Inflammatory macrophage treated with lipopolysaccharide for 1 hour (primary cell): ENCODE measurements at places on chromosomes 16 and 17.

DNA sequence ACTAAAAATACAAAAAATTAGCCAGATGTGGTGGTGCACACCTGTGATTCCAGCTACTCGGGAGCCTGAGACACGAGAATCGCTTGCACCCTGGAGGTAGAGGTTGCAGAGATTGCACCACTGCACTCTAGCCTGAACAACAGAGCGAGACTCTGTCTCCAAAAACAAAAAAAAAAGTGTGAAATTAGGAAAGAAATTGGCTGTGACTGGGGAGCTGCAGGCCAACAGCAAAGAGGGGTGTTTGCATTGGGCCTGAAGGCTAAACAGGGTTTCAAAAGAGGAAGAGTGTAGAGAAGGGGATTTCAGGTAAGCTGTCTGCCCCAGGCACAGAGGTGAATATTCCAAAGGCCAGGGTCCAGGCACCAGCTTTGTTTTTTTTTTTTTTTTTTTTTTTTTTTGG is 9.4 kb downstream of the BMERB1 start:
- DNase-seq = no peak

DNA sequence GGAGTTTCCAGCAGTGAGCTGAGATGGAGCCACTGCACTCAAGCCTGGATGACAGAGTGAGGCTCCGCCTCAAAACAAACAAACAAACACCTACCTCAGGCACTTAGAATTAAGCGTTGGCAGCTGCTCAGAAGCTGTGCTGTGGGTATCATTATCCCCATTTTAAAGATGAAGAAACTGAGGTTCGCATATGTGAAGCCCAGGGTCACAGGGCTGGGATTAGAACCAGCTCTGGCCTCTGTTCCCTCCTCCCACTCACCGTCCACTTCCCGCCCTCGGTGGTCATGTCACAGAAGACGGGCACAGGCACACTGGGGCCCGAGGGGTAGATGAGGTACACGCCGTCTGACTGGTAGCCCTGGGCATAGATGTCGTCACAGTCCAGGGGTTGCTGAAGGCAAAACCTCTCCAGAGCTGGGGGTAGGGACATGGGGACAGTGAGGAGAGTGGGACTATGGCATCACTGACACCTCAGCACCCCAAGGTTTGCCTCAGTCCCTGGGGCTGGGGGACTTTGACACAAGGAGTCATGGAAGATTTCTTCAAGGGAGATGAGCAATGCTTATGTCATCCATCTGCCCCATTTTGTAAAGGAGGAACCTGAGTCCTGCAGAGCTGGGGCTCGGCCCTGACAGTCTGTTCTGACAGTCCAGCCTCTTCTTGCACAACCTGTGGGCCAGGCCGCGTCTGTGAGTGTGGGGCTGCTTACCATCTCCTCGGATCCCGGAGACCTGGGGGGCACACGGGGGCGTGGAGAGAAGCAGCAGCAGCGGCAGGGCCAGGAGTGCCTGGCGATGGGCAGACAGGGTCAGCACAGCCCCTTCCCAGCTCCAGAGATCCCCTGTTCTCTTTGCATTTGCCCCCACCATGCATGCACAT is 700 bp downstream of the MFAP4 start:
- peak; percentile 99 for DNase-seq

DNA sequence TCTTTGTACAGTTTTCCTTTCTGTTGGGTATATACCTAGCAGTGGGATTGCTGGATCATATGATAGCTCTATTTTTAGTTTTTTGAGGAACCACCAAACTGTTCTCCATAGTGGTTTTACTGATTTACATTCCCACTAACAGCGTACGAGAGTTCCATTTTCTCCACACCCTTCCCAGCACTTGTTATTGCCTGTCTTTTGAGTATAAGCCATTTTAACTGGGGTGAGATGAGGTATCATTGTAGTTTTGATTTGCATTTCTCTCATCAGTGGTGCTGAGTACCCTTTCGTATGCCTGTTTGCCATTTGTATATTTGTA is 887 bp upstream of the EVI2B start:
- peak; percentile 42 for DNase-seq

GRCh38 chr17:48160177-48161081 is 52.9 kb downstream of the SNX11 start:
- no peak for DNase-seq

- no peak for DNase-seq
Observed at GRCh38 chr17:81479175-81480071, 33.2 kb downstream of the ACTG1 start.

DNA sequence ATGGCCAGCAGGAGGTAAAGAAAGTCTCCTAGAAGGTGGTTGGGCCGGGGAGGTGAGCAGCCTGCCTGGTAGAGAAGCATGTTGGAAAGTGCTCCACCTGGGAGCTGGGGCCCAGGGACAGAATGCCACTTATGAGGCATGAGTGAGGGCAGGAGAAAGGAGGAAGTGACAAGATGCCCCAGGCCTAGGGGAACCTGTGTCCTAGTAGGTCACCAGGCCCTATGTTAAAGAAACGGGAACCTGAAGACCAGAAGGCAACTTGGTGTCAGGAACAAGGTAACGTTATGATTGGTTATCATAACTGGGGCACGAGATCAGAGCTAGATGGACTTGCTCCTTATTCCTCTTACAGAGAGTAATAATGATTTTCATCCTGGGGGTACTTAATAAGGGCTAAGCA is 34.3 kb downstream of the PITPNC1 start:
- peak; percentile 40 for DNase-seq

- DNase-seq = no peak
Observed at GRCh38 chr17:14337596-14338079, 36.8 kb downstream of the HS3ST3B1 start.

DNA sequence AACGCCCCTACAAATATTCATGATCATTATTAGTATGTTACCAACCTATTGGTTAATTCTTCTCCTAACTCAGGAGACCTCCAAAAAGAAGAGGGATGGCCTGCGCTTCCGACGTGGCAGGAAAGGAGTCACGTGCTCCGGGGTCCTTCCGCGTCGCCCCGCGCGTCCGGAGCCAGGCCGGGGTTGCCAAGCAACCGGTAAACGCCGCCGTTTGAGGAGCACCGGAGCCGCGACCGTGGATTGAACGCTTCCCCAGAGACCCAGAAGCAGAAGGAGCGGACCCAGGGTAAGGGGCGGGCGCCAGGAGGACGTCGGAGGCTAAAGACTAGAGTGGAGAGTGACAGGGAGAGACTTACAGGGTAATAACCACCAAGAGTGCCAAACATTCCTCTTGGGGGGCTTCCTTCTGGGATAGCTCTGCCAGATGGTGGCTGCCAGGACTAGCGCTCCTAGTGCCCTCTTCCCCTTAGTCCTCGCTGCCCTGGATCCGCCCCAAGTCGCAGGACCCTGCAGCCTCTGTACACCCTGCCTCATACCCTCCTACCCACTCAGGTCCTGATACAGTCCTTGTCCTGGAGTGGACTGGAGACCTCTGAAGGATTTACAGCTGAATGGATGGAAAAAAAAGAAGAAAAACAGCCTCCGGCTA is at the start of gene DNAI2:
Gene DNAI2, plus strand, starts transcription at position 175 of the 649 bp plus-strand sequence. CDS start 7,584 bp downstream, outside the sequence.
- DNase-seq = no peak

DNA sequence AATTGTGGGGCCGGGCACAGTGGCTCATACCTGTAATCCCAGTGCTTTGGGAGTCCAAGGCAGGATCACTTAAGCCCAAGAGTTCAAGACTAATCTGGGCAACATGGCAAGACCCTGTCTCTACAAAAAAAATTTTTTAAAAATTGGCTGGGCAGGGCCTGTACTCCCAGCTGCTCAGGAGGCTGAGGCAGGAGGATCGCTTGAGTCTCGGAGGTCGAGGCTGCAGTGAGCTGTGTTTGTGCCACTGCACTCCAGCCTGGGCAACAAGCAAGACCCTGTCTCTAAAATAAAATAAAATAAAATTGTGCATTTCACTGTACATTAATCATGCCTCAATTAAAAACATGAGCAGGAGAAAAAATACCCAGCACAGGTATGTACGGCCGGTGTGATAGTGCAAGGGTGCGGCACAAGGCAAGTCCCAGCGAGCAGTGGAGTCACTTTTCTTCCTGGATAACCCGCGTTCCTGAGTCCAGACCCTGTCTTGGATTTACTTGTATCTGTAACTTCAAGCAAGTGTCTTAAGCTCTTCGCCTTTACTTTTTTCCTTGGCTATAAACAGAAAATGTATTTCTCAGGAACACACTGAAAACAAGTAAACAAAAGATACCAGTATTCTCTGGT is 11.4 kb downstream of the ZDHHC7 start:
- no peak for DNase-seq

- DNase-seq = no peak
Observed at GRCh38 chr17:14198575-14198974, 38.1 kb downstream of the CDRT15 start.

GRCh38 chr17:33039874-33040273 is 48.2 kb downstream of the SPACA3 start:
- no peak for DNase-seq

- no peak for DNase-seq
Observed at GRCh38 chr16:82755570-82756282, 129.0 kb downstream of the CDH13 start.

DNA sequence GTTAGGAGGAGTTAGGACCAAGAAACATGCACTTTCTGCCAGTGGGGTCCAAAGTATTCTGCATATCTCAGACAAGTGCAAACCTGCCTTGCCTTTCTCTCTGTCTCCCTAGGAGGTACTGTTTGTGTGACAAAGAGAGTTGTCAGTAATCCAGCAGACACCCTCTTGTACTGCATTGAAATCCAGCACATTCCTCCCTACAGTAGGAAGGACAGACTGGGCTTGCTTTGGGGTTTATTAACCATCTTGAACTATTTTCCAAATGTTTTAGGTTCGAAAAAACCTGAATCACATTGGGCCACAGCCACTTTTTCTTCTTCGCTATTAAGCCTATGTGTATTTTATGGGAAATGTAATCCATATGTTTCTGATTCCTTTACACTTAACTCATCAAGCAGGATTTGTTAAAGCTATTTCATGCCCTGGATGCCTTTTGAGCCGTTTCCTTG is 204.2 kb upstream of the KCNJ16 start:
- DNase-seq = no peak

DNA sequence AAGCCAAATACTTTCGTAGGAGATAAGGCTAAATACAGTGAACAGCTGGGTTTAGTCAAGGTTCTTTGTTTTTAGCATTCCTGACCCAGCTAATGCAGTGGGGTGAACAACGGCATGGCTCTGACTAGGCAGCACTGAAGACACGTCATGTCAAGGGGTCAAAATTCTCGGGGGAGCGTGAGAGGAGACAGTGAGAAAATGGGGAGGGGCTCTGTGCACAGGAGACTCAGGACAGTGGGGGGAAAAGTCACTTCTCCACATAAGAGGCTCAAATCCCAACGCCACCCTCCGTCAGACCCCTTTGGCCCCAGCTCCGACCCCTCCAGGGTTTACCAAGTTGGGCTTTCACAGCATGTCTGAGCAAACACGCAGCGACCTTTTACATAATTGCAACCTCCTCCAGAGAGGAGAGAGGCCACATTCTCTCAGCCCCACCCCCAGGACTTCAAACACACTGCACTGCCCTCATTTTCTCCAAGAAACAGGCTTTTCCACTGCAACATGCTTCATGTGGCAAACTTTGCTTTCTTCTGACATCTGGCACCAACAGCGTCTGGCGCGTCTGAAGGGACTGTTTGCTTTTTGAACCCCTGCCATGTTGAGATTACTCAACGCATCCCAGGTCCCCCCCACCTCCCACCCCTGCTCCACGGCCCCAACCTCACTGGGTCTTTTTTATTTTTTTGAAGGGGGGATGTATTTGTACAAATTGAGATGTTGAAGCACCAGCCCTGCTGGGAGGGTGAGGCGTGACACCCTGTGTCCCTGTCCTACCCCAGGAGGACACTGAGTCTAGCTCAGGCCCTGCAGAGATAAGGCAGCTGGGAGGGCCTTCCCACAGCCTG is 30.0 kb downstream of the AXIN2 start:
- DNase-seq = no peak

DNA sequence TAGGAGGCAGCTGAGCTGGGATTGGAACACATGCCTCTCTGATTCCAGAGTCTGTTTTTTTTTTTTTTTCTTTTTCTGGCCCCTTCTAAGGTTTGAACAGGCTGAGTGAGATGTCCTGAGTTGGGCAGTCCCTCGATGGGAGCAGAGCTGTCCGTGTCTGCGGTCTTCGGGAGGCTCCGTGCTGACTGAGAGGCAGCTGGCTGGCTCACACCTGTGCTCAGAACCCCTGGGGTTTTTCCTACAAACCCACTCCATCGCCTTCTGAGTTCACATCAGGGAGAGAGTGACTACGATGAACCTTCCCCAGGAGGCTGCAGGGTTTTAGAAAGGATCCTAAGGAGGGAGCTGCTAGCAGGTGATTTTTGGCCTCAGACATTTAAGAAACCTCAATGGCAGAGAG is 92.5 kb downstream of the IRF8 start:
- DNase-seq = no peak

DNA sequence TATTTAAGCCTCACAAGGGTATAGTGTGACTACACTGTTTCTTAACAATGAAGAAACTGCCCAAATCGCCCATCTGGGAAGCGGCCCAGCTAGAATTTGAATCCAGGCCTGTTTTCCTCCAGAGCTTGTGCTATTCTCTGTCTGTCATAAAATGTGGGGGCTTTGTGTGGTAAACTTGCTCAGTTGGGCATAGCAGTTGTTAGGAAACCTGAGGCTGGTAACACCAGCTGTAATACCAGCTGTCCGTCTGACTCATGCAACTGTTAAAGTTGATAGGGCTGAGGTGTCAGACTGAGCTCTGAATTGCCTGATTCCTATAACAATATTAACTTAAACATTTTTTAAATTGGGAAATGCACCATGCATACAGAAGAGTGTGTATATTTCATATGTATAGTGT is 9.3 kb downstream of the NOD2 start:
- DNase-seq = no peak

GRCh38 chr17:71392715-71393567 is 727.9 kb upstream of the SOX9 start:
- no peak for DNase-seq

- no peak for DNase-seq
Observed at GRCh38 chr16:85625053-85625452, 11.9 kb downstream of the GSE1 start.

GRCh38 chr17:33560165-33560564 is 267.1 kb upstream of the ASIC2 start:
- no peak for DNase-seq

DNA sequence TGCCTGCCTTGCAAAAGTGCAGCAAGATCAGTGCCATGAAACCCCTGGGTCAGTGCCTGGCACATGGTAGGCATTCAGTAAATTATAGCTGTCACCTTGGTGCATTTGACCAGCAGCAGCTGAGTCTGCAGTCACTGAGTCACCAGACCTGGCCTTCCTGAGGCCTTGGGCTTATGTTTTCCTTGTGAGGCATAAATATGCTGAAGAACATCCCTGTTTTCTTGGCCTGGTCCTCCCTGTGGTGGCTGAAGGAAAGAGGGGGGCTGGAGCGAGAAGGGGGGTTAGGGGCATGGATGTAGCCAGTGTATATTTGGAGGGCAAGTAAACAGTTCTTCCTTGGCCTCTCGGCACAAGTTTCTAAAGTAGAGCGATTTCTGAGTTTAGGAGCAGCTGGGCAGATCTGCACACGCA is 26.5 kb downstream of the EPN2 start:
- no peak for DNase-seq

DNA sequence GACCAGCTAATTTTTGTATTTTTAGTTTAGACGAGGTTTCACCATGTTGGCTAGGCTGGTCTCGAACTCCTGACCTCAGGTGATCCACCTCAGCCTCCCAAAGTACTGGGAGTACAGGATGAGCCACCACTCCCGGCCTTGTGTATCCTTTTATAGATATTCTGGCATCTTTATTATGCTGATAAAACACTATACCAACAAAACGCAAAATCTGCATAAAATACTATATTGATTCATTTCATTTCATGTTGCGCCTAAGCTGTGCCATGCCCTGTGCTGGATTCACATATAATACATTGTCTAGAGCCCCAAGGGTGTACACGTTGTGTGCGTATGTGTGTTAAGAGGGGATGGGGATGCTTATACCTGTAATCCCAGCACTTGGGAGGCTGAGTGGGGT is 3.8 kb upstream of the UBE2Z start:
- DNase-seq = no peak

- no peak for DNase-seq
Observed at GRCh38 chr16:75491876-75492275, 3.4 kb downstream of the CHST6 start.
